ENCODE measurements at places on chromosomes 4 and X. TPM values are rescaled to one million over a fixed set of nuclear protein-coding genes. Genes with fewer than 3 reads are reported as not detected.

GRCh38 chr4:32133141-32133540 is 1413.0 kb downstream of the PCDH7 start:
- no peak for DNase-seq

The PDGFRA gene
- polyA plus RNA-seq, result 50.0 TPM

The TSPAN7 gene
- not detected for polyA plus RNA-seq

The NDST3 gene
- polyA plus RNA-seq, result 0.03 TPM

The RHOXF2 gene
- not detected for polyA plus RNA-seq
